ENCODE measurements at places on chromosomes 12 and 14.

- no peak for DNase-seq
Observed at GRCh38 chr12:31751085-31751484, 22.3 kb upstream of the AMN1 start.

- DNase-seq, result peak; percentile 96
Observed at GRCh38 chr12:46549527-46550265, 177.1 kb upstream of the SLC38A2 start.

DNA sequence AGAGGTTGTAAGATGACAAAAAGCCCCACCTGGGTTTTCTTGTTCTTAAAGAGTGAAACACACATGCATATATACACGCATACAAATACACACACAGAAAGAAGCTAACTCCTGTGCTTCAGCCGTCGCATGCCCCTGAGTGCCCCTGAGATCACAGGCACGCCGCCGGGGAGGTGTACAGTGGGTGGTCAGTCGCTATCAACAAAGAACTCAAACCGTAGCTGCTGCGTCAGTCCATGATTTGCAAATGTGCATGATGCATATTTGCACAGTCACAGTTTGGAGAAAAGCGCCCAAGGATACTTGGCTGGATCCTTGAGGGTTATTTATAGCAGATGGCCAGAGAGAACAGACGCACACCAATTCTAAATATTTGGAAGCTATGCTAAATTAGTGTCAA is 206.9 kb downstream of the TMEM132D start:
- peak; percentile 74 for DNase-seq

DNA sequence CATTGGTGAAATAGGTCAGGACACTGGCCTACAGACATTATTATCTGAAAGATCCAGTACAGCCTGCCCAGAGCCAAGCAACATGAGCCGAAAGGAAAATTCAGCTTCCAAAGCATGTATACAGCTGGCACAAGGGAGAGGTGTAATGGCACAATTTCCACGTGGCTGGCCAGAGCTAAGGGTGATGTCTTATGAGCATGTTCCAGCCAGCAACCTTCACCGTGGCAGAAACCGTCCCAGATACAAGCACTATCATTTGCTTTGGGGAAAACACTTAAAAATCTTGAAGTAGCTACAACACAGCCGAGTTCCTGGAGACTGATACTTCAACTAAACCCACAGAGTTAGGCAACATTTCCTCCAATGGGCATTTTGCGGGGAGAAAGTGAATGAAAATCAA is 44.5 kb downstream of the CORO1C start:
- no peak for DNase-seq

- DNase-seq, result peak; percentile 59
Observed at GRCh38 chr12:111405859-111406473, at the start of gene SH2B3. TSS of gene SH2B3 (plus strand) at chr12:111405923. CDS start at chr12:111418146, 12,223 bp downstream.
